EL (cell line): ENCODE measurements at places on chromosomes 6 and 20.
A peak's percentile ranks its signal among the peaks of the same experiment; 100 is the strongest.

DNA sequence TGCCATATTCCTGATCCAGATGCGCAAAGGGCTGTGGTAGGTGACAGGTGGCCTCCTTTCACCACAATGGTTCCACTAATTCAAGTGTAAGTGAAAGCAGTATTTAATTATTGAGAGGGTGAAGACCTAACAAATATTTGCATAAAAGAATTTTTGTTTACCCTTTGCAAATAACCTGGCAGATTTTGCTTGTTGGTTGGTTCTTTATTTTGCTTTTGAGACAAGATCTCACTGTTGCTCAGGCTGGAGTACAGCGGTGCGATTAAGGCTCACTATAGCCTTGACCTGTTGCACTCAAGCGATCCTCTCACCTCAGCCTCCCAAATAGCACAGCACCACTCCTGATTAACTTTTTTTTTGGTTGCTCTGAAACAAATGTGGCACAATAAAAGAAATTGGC, 49.2 kb downstream of the PCNA start:
- DNase-seq = no peak

- DNase-seq = peak; percentile 46
These were observed 117.0 kb downstream of the TFAP2A start for GRCh38 chr6:10297832-10298231.

- DNase-seq = no peak
These were observed 7.2 kb downstream of the TPX2 start for GRCh38 chr20:31746068-31746878.

GRCh38 chr6:56378966-56379585, 131.7 kb upstream of the COL21A1 start:
- DNase-seq = no peak

DNA sequence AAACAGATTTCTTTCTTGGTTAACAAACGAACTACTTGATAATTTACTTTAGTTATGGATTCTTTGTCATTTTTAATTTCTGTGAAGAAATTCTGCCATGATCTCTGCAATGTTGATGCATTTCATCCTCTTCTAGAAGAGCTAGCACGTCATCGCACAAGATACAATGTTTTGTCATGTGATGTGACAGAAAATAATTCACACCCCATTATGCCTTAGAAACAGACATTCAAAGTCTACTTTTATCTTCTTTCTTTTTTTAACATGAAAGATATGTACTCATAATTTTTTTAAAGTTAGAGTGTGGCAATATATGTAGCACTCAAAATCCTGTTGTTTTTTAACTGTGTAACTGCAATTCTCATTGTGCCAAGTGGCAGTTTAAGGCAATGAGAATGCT, 39.6 kb upstream of the NELFCD start:
- no peak for DNase-seq

DNA sequence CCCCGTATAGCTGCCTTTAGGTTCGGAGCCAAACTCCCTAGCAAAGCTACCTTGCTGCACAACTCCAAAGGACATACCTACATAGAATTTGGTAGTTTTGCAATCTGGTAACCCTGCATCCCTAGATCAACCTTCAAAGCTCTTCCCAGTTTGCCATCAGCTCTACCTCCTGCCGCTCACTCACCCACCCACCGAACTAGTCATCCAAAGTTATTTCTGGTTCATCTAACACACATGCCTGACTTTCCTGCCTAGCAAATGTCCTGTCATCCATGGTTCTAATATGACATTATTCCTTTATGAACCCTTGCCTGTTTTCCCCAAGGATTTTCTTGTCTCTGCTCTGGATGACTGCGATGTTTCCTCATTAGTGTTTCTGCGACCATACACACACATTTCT, 21.6 kb downstream of the SPAG4 start:
- no peak for DNase-seq

DNA sequence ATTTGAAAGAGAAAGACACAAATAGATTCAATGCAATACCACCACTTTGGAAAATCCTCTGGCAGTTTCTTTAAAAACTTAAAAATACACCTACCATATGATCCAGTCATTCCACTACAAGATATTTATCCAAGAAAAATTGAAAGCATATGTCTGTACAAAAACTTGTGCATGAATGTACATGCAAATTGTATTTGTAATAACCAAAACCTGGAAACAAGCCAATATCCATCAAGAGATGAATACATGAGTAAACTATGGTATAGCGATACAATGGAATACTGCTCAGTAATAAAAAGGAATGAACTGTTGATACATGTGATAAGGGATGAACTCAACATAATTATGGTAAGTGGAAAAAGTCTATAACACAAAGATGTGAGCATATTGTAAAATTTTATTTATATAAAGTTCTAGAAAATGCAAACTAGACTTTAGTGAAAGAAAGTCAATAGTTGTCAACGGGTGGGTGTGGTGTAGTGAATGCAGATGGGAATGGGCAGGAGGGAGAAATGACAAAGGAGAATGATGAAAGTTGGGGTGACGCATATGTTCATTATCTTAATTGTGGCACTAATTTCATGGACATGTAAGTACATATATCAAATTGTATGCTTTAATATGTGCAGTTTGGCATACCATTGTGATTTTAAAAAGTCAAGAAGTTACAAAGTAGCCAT, 347.5 kb downstream of the SAMD5 start:
- no peak for DNase-seq

DNA sequence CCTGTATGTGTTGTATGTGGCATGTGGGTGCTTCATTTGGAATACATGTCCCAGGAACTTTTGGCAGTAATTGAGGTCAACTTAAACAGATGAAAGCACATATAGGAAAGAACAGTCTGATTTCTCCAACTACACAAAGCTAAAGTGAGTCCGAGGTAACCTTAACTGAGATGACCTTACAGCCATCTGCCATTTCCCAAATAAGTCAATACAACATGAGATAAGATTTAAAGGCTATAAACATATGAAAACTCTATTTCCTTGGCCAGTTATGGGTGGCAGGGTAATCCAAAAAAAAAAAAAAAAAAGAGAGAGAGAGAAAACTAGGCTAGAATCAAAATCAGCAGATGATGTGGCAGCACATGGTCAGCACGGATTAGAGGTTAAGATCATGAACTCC, 1068.3 kb downstream of the KHDRBS2 start:
- DNase-seq = no peak

DNA sequence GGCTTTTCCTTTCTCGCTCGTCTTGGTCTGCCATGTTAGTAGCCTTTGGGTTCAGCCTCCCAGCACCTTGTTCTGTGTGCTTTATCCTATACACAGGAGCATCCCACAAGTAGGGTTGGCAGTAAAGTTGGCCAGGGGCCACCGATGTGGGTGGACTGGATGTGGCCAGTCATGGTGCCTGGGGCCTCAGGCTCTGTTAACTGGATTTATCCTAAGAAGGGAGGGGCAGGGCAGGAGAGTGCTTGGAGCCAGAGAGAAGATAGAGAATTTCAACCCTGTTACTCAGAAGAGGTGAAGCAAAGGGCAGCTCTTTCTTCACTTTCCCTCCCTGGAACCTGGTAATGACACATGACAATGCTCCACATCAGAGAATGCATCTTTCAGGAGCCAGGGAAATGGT, 14.1 kb upstream of the SIRPB2 start:
- peak; percentile 46 for DNase-seq

GRCh38 chr6:155103816-155104366, 108.8 kb downstream of the TIAM2 start:
- peak; percentile 39 for DNase-seq

- peak; percentile 44 for DNase-seq
These were observed 68.5 kb downstream of the PLEKHG1 start for GRCh38 chr6:150667977-150668716.

GRCh38 chr6:8236956-8237355, 134.6 kb upstream of the EEF1E1 start:
- DNase-seq = no peak

DNA sequence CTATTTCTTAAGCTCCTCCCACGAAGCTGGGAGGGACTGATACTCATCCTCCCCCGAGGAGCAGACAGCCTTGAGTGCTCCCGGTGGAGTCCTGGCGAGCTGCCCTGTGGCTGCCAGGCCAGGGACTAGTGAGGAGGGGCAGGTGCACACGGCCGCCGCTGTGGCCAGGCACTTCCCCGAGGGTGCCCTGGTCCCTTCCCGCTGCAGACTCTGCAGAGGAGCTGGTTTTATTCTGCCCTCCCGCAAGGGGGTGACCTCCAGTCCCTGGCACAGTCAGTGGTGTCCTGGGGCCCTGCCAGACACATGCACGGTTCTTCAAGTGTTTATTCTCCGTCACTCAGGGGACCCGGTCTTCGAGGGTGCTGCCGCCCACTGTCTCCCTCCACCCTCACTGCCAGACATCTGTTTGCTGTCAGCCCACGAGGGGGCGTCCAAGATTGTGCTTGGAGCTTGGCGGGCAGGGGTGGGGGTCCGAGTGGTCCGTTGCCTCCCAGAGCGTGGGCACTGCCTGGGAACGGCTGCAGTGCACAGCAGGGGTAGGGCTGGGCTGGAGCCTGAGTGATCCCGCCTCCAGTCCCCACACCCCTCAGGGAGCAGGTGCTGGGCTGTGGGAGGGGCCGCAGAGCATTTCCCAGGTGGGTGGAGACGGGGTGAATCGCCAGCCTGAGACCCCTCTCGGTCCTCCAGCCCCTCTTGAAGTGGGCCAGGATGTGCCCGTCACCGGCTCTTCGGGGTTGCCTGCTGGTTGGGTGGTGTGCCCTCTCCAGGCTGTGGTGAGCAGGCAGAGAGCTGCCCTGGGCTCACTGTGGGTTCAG, 3.1 kb upstream of the CABLES2 start:
- peak; percentile 22 for DNase-seq

DNA sequence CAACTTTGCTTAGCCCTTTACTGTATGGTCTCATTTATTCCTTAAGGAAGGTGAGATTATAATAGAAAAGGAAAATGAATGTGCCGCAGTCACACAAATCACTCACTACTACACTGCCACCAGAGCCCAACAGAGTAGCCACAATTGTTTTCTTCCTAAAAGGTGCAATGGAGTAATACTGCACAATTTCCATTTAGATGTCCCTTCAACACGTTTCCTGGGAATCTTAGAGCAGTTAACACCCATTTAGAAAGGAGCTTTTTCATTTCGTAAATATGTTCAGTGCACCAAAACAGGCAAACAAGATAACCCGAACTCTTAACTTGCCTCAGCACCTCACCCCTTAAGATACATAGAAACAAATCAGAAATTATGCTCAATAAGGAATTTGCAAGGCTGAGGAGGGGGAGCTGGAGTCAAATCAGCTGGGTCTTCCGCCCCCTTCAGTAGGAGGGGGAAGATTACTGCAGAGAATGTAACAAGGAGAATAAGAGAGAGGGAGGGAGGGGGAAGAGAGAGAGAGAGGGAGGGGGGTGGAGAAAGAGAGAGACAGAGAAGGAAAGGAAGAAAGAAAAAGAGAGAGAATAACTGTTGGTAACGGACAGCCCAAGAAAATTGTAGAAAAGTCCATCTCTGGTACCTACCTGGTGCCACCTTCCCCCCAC, 155.5 kb downstream of the BCAS1 start:
- no peak for DNase-seq

DNA sequence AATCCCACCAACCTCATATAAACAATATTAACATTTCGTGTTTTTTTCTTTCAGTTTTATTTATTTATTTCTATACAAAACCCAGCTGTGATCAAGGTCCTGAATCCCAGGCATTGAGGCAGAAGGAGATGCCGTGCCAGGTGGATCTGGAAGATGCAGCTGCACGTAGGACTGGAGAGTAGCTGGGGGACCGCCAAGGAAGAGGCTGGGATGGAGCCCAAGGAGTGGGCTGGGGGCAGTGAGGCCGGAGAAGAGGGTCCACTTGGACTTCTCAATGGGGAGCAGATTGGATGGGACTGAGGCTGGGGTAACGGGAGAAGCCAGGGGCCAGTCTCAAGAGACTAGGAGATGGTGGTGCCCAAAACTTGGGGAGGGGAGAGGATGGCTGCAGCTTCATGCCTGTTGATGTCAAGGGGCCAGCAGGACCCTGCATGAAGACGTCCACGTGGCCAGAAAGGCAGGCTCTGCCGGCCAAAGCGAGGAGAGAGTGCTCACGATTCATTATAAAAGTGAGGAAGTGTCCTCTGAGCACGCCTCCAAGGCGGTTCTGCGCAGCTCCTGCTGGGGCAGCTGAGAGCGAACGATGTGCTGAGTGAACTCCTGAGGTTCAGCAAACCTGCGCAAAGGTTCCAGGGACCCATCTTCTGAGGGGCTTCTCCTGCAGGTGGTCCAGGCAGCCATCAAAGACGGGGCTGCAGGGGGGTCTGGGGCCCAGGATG, 110.3 kb downstream of the BMP7 start:
- no peak for DNase-seq

GRCh38 chr6:141033101-141033500, 1099.6 kb upstream of the GJE1 start:
- peak; percentile 34 for DNase-seq

DNA sequence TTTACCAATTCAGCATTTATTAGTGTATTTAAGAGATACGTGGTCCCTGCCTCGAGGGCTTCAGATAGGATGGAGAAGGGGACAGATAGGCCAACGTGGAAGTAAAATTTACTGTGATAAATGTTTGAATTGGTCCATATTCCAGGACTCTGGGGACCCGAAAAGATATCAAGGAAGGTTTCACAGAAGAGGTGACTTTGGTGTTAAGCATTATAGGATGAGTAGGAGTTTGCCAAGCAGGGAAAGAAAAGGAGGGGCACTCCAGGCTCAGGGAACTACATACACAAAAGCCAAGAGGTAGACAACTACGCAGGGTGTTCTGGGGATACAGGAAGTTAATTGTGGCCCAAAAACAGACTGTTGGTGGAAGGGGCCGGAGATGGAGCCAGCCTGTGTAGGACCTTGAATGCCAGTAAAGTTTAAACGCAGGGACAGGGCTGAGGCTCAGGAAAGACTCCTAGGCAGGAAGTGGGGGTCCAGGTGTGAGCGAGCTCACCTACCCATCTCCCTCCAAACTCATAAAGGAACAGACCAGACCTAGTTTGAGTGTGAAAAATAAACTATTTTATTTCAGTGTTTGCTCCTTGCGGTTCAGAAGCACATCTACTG, 37.0 kb downstream of the TGM2 start:
- no peak for DNase-seq

DNA sequence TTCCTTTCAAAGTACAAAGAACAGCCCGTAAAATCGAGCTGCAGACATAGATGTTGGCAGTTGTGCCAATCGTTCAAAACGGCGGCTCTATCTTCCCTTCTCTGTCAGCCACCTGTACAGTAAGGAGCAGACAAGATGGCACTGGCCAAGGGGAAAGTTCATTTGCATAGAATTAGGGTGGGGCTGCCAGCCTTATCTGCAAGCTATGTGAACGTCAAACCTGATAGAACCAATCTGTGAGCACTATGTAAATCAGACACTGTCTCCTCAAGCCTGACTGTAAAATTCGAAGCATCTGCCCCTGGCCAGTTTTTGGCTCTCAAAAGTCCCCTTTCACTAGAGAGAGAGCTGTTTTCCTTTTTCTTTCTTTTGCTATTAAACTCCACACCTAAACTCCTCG, 374.5 kb downstream of the EPM2A start:
- no peak for DNase-seq

- DNase-seq = no peak
These were observed 61.9 kb upstream of the PKIB start for GRCh38 chr6:122548281-122548680.

GRCh38 chr6:127956260-127956888, 55.5 kb upstream of the THEMIS start:
- DNase-seq = peak; percentile 55

DNA sequence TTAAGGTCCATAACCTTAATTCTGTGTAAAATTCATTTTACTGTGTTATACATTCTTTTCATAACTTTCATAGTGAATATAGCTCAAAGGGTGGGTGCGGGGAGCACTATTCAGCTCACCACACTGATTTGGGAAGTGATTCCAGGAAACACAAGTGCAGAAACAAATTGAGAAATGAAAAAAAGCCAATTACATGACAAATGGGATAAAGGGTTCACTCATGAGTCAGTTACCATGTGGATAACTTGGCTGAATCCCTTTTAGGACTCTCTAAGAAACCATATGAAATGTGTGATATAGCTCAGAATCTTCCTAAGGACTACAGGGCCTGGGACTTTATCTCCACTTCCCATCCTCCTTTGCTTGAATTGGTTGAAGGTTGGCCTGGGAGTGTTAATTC, 3.1 kb upstream of the BTN2A1 start:
- no peak for DNase-seq
